ENCODE measurements at places on chromosomes 7 and 10. TPM values are rescaled to one million over a fixed set of nuclear protein-coding genes. Genes with fewer than 3 reads are reported as not detected.
A peak's percentile ranks its signal among the peaks of the same experiment; 100 is the strongest.

DNA sequence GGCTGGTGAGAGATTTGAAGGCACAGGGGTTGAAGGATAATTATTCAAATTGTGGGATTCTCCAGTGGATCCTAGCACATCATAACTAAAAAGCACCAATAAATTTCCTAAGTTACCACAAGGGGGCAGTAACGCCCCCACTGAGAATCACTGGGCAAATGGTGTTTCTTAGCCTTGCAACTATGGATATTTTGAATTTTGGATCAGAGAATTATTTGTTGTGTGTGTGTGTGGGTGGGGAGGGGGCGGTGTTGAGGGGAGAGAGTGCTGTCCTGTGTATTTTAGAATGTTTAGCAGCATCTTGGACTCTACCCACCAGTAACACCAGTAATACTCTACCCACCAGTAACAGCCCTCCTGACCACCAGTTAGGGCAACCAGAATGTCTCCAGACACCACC, 63.3 kb upstream of the PRKG1 start:
- peak; percentile 30 for DNase-seq

DNA sequence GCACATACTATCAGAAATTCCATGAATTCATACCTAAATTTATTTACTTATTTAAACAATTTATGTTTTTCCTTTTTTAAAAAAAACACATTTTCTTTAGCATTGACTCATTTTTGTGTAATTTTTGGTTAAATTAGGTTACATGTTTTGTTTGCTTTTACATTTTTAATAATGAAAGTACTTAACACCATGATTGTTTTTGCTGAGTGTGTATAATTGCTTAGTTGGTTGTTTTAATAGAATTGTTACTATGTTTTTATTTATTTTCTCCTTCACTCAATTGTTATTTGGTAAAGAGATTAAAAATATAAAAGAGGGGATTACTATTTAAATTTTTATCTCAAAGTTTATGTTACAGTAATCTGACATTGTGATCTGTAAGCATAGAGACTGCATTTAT, 508.4 kb downstream of the NRG3 start:
- DNase-seq, result no peak

DNA sequence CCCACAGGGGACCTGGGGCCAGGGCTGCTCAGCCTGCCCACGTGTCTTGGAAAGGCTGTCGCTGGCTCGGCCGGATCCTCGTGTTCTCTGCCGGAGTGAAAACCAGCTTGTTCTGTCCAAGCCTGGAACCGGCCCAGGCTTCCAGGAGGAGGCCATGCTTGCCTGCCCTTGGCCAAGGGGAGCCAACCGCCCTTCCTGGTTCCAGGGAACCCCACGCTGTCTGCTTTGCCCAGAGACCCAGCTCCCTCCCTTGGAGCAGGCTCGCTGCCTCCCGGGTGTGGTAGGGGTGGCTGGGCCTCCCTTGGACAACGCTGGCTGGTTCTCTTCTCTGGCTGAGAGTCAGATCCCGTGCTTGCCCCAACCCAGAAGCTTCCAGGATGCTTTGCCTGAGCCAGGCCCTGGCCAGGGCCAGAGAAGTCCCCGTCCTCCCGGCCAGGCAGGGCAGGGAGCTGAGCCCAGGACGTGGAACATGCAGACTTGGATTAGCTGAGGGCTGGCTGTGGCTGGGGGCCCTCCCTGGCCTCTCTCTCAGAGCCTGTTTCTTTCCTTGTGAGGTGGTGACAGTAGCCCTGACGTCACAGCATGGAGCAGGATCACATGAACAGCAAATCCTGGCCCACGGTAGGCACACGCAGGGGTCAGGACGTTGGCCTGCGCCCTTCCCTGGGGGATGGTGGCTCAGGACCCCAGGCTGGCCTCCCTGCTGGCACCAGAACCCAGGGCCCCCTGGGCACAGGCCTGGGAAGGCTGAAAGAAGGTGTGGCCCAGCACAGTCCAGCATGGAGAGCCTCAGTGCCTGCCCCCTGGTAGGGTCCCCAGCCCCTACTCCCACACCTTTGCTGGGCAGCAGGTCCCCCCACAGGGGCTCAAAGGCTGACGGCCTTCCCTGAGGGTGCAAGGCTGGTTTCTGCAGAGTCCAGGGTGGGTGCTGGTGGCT, 67.5 kb downstream of the PWWP2B start:
- no peak for DNase-seq

DNA sequence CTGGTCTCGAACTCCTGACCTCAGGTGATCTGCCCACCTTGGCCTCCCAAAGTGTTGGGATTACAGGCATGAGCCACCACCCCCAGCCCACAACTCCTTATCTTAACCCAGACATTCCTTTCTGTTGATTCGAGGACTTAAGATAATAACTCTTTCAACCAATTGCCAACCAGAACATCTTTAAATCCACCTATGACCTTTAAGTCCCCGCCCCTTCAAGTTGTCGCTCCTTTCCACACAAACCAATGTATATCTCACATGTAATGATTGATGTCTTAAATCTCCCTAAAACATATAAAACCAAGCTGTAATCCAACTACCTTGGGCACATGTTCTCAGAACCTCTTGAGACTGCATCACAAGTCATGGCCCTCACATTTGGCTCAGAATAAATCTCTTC, 7.8 kb upstream of the ANKRD2 start:
- no peak for DNase-seq

GRCh38 chr10:45491061-45491460, 117.0 kb downstream of the ALOX5 start:
- DNase-seq, result no peak

ZNF365 gene
- not detected for total RNA-seq

GRCh38 chr10:102408728-102409603, 9.6 kb downstream of the PSD start:
- DNase-seq, result peak; percentile 51
